ENCODE measurements at places on chromosomes 4 and X.

GRCh38 chrX:150736475-150736874, 43.3 kb downstream of the MTMR1 start:
- DNase-seq, result no peak

DNA sequence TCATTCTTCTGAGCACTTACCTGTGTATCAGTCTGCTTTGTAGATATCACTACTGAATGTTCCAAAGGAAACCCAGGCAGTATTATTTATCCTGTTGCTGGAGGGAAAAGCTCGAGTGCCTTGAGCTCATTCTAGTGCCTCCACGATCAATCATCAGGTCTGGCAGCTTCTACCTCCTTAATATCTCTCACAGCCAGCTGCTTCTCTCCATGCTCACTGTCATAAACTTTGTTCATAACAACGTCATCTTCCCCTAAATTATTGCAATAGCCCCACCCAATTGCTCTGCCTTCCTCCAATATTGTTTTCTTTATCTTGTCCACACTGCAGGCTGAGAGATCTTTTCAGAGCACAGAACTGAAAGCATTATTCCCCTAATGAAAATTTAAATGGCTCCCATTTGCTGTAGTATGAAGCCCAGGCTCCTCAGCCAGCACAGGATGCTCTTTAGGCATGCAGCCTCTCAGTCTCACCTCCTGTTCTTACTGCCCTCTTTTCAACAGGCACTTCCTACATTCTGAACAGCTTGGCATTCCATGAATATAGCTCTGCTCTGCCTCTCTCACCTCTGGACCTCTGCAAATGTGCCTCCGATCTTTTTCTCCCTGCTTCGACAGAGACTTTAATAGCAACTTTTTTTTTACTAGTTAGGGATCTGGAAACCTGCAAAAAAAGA, 504.2 kb upstream of the IGFBP7 start:
- no peak for DNase-seq

DNA sequence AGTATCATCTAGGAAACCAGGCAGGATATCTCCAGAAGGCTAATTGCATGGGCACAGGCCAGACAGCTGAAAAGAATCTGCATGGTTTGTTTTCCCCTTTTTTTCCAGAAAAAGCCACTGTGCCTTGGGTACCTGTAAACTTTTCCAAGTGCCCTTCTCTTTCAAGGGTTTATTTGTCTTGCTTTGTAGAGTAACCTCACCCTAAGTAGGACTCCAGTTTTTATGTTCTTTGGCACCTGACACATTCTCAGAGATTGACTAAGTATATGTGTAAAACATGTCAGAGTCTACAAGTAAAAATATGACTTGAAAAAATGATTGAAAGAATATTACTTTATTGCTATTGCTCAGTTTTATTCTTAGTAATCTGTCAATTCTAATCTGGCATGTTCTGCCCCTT, 70.7 kb upstream of the TEX13C start:
- DNase-seq, result no peak

DNA sequence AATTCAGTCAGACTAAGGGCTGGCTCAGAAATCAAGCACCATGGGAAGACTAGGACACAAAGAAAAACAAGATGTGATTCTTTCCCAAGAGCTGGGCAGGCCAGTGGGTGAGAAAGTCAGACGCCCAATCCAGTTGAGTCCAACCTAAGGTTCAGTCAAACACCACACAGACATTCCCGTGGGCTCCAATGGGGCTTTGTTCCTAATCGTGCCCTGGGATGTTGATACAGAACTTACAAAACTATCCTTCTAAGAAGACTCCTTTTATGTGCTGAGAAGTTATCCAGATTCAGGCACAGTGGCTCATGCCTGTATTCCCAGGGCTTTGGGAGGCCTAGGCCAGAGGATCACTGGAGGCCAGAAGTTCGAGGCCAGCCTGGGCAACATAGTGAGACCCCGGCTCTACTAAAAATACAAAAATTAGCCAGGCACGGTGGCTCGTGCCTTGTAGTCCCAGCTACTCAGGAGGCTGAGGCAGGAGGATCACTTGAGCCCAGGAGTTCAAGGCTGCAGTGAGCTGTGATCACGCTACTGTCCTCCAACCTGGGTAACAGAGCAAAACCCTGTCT, 3.7 kb downstream of the BLOC1S4 start:
- DNase-seq, result no peak

- no peak for DNase-seq
These were observed 42.9 kb downstream of the ALPK1 start for GRCh38 chr4:112340023-112340422.

- DNase-seq, result no peak
These were observed 31.1 kb downstream of the METTL14 start for GRCh38 chr4:118716304-118716703.

DNA sequence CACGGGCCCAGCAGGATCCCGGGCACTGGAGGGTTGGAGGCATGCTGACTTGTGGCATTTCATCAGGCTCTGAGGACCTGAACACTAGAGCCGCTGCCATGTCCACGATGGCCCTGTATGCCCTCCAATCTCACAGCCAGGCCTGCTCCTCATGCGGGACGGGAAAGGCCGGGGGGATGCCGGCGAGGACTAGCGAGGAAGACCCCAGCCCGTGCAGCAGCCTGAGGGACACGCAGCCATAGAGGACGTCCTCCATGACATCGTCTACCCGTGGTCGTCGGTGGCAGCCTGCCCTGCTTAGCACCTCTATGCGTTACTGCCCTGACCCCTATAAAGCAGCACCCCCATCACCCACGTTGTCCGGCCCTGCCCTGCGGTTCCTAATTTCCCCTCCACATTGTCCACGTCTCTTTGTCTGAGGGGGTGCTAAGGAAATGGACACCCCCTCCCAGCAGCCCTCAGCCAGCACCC, 32.6 kb downstream of the HMX1 start:
- DNase-seq, result no peak

GRCh38 chrX:134895805-134896581, 94.8 kb upstream of the SMIM10 start:
- DNase-seq, result no peak

- DNase-seq, result no peak
These were observed 7.7 kb upstream of the STX18 start for GRCh38 chr4:4549534-4549933.

- DNase-seq, result peak; percentile 71
These were observed 758 bp downstream of the IQSEC2 start for GRCh38 chrX:53280331-53281320.

DNA sequence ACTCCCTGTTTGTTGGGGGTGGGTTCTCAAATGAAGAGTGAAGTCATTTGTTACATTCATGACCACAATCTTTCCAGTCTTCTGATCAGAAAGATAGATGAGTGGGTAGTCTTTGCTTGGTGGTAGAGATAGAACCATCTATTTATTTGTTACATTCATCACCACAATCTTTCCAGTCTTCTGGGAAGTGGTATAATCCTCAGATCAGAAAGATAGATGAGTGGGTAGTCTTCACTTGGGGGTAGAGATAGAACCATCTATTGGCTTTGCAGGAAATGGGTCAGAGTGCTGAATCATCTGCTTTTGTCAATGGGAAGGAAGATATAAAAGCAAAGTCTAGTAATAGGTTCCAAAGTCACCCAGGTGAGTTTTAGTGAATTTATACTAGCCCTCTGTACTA, 64.2 kb upstream of the EPGN start:
- no peak for DNase-seq

Data from lung (tissue), 17 donors.